ENCODE measurements at places on chromosomes 7 and 10.

GRCh38 chr10:101092881-101093354 lies 31.1 kb downstream of the KAZALD1 start:
- no peak for DNase-seq

GRCh38 chr10:126955396-126955795 lies 50.2 kb downstream of the DOCK1 start:
- DNase-seq: no peak

- DNase-seq: no peak
These were observed 53.7 kb downstream of the ADCY1 start for GRCh38 chr7:45627691-45628456.

- DNase-seq: no peak
These were observed 50.6 kb downstream of the ZNF438 start for GRCh38 chr10:30980951-30981616.

GRCh38 chr7:127979113-127979727 lies 52.0 kb downstream of the LRRC4 start:
- DNase-seq: no peak

DNA sequence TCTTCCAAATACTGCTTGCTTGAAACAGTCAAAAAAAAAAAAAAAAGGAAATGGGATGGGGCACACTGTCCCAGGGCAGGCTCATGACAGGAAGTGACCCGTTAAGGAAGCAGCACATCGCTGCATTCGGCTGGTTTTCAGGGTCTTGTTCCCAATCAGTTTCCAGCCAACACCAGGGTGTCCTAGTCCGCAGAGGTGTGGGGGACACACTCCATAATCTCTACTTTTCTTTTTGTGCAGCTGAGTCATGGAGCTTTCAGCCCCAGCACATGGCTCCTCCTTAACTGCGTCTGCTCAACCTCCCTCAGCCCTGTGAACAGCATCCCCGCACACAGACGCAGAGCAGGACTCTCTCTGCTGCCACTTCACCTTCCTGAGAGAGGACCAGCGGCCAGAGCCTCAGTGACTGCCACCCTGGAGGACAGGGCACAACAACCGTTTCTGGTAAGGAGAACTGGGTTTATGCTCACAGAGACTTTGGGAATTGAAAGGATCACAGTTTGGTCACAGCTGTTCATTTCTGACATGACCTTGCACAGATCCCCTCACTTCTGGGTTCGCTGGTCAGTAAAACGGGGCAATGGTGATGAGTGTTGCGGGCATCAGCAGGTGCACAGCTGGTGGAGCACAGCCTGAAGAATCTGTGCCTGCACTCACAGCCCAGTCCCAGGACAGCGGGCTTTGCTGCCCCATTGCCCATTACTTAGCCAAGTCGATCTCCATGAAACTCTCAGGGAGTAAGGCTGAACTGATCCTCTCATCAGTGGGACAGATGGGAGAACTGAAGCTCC lies at the start of gene GIMAP5:
Gene GIMAP5, plus strand, starts transcription at position 154 of the 791 bp plus-strand sequence. CDS start 3,467 bp downstream, outside the sequence.
- no peak for DNase-seq

- no peak for DNase-seq
These were observed 9.6 kb upstream of the DMBT1 start for GRCh38 chr10:122550983-122551382.

- DNase-seq: peak; percentile 29
These were observed 10.5 kb upstream of the MTPAP start for GRCh38 chr10:30359373-30360206.

- no peak for DNase-seq
These were observed 23.6 kb upstream of the BMPR1A start for GRCh38 chr10:86732771-86733170.

GRCh38 chr10:7969623-7970022 lies 84.9 kb upstream of the GATA3 start:
- DNase-seq: no peak

DNA sequence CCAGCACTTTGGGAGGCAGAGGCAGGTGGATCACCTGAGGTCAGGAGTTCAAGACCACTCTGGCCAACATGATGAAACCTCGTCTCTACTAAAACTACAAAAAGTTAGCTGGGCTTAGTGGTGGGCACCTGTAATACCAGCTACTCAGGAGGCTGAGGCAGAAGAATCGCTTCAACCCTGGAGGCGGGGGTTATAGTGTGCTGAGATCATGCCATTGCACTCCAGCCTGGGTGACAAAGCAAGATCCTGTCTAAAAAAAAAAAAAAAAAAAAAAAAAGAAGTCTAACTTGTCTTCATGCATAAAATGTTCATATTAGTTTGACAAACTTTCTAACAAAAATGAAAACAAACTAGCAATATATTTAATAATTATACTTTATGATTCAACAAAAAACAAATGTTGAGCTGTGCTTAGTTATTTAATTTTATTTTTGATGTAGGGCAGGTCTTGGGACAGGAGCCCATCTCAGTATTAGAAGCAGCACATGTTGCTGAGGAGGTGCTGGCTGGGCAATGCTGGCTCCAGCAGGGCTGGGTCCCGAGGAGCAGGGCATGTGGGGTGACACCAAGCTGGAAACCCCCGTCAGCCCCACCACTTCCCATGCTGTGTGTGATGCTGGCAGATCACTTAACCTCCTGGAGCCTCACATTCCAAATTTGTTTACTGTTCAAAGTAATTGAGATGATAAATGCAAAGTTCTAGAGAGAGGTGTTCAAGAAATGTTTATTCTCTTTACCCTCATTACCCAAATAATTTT lies 335.3 kb upstream of the KLF6 start:
- DNase-seq: no peak

DNA sequence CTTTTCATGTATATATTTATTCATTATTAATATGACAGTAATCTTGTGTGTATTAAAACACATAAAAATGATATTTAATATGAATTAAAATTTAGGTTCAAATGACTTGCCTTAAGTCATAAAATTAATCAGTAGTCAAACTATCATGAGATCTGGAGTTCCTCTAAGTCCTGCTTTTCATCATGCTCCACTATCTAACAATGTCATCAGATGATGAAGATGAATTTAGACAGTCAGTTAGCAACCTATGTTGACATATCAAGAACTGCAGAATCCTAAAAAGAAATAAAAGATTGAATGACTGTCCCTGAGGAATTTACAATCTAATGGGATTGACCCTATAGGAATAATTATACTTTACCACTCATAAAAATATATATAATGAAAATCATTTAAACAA lies 7.1 kb downstream of the CABCOCO1 start:
- DNase-seq: no peak

DNA sequence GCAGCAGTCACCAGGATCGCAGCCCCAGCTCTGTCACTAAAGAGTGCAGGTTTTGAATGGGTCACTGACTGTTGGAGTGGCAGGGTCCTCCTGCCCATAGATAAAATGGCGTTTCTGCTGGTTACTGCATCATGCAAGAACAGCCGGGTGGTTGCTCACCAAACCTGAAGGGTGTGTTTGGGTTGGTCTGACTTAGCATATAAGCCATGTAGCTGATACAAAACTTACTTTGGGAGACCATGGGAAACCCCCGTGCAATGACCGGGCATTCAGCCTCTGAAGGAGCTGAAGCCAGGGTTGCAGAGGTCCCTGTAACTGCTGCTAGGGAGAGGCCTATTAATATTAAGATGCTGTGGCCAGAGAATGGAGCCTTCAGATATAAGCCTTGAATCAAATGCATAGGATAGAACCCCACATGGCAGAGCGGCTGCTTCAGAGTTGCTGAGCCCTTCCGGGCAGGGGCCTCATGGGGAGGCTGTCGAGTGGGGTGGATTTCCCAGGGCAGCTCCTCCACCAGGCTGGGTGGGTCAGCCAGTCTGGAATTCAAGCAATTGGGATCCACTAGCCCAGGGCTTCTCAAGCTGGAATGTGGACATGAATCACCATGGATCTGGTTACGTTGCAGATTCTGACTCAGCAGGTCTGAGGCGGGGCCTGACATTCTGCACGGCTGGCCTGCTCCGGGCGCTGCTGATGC lies 70.9 kb upstream of the CTBP2 start:
- no peak for DNase-seq

DNA sequence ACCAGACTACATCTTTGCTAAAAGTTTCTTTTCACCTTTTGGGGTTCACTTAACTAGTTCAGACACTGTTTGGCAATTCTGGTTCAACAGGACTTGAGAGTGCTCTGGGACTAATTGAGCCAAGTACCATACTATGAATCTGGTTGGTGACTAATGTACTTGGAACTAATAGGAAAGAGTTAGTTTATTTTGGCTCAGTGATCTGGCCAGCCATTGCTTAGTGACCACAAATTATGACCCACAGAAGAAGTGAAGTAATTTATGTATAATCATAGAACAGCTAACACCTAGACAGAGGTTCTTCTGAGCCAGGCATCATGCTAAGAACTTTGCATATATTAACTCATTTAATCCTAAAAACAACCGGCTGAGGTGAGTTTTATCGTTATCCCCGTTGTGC lies 126.5 kb upstream of the JCAD start:
- no peak for DNase-seq

GRCh38 chr7:2660359-2661095 lies 27.5 kb upstream of the AMZ1 start:
- DNase-seq: no peak

DNA sequence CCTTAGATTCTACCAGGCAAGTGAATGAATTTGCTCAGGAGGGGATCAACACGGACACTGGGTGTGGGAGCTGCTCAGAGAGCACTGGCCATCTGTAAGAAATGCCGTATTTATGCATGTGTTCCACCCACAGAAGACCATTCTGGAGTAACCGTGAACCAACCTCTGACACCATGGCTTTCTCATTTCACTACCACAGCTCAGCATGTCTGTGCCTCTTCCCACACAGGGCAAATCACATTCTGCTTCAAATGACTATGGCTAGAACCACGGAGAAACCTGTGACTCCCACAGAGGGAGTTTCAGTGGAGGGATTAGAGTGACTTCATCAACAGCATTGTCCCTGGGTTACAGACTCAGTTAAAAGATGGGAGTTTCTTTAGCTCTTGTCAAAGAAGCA lies 893.4 kb downstream of the XPNPEP1 start:
- DNase-seq: no peak

GRCh38 chr10:17662193-17663138 lies 18.5 kb downstream of the STAM start:
- no peak for DNase-seq

GRCh38 chr10:59098831-59099452 lies 77.5 kb upstream of the PHYHIPL start:
- no peak for DNase-seq

- DNase-seq: no peak
These were observed 16.9 kb upstream of the GPR146 start for GRCh38 chr7:1027242-1028043.
